ENCODE measurements at places on chromosomes 12 and 14.

GRCh38 chr14:60272177-60272576, 23.2 kb downstream of the PPM1A start:
- no peak for DNase-seq

- no peak for DNase-seq
Observed at GRCh38 chr12:7503686-7504415, at the start of gene CD163. TSS of gene CD163 (minus strand) at chr12:7503777. CDS start at chr12:7503690, 87 bp downstream.

- DNase-seq, result no peak
Observed at GRCh38 chr12:11014234-11014633, 8.2 kb downstream of the TAS2R19 start.

- DNase-seq, result no peak
Observed at GRCh38 chr12:110105986-110106385, 18.2 kb upstream of the IFT81 start.

GRCh38 chr14:74949191-74949601, 6.2 kb downstream of the PGF start:
- no peak for DNase-seq

- DNase-seq, result no peak
Observed at GRCh38 chr12:31631809-31632208, 27.7 kb upstream of the ETFBKMT start.

- no peak for DNase-seq
Observed at GRCh38 chr12:39935275-39935674, 170.6 kb downstream of the SLC2A13 start.

GRCh38 chr12:50062728-50063460, 5.5 kb downstream of the ASIC1 start:
- DNase-seq, result no peak

DNA sequence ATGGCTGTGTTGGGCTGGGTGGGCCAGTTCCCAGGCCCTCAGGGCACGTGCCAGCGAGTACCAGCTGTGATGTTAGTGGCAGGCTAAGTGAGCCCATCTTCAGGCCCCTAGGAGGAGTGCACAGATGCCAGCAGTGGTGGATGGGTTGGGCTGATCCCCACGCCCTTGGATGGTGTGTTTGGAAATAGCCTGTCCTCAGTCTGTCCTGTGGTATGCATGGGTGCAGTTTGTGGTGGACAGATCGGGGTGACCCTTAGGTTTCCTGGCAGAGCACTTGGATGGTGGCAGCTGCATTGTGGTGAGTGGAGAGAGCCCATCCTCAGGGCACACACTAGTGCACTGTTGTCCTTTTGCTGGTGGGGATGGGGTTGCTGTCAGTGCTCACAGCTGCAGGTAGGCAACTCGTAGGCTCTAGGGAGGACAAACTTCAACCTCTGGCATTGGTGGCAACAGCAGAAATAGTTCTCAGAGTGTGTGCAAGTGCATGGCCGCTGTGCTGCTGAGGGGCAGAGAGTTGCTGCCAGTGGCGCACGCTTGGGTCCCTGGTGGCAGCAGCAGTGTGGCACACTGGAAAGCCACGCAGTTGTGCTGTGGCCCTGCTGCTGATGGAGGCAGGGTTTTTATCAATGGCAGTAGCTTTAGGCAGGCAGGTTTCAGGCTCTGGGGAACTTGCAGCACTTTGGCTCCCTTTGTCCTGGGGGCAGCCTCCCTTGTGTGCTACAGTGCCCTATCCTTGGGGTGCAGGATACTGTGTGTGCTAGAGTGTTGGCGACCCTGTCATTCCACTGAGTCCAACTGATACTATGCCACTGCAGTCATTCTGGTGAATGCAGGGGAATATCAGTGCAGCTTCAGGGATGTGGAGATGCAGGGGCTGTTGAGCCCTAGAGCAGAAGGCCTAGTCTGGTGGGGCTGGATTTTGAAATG, 65.5 kb downstream of the FBXO33 start:
- no peak for DNase-seq
